ENCODE measurements at places on chromosomes 1 and 21.

DNA sequence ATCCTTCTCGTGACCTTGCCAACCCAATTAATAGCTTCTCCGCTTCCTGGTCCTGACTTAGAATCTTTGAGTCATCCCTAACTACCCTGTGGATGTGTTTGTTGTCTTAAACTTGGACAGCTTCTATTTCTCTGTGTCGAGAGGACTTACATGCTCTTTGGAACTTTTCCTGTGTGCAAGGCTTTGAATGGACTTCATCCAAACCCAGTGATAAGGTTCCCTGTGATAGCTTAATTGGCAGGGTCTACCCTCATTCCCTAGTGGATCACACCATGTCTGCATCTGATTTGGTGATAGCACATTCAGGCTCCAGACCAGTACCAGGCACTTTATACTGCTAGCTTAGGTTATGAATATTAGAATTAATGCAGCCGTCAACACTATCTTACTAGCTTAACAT is 378.2 kb upstream of the KAZN start:
- DNase-seq: no peak

GRCh38 chr1:152747831-152748230 is 10.0 kb upstream of the KPRP start:
- no peak for DNase-seq

- no peak for DNase-seq
Observed at GRCh38 chr1:234281826-234282489, 91.3 kb upstream of the COA6 start.

GRCh38 chr1:108663074-108663473 is 2.2 kb upstream of the HENMT1 start:
- no peak for DNase-seq

DNA sequence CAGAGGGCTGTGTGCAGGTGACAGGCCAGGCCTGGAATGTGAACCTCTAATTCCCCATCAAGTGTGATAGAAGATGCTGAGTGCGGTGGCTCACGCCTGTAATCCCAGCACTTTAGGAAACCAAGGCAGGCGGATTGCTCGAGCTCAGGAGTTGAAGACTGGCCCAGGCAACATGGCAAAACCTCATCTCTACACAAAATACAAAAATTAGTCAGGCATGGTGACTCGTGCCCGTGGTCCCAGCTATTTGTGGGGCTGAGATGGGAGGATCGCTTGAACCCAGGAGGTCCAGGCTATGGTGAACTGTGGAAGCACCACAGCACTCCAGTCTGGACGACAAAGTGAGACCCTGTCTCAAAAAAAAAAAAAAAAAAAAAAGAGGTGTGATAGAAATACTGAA is 40.1 kb upstream of the PUM1 start:
- no peak for DNase-seq

GRCh38 chr1:208129060-208129459 is 115.1 kb downstream of the PLXNA2 start:
- no peak for DNase-seq
